Left kidney (tissue), 8 donors: ENCODE measurements at places on chromosomes 16 and 17.

DNA sequence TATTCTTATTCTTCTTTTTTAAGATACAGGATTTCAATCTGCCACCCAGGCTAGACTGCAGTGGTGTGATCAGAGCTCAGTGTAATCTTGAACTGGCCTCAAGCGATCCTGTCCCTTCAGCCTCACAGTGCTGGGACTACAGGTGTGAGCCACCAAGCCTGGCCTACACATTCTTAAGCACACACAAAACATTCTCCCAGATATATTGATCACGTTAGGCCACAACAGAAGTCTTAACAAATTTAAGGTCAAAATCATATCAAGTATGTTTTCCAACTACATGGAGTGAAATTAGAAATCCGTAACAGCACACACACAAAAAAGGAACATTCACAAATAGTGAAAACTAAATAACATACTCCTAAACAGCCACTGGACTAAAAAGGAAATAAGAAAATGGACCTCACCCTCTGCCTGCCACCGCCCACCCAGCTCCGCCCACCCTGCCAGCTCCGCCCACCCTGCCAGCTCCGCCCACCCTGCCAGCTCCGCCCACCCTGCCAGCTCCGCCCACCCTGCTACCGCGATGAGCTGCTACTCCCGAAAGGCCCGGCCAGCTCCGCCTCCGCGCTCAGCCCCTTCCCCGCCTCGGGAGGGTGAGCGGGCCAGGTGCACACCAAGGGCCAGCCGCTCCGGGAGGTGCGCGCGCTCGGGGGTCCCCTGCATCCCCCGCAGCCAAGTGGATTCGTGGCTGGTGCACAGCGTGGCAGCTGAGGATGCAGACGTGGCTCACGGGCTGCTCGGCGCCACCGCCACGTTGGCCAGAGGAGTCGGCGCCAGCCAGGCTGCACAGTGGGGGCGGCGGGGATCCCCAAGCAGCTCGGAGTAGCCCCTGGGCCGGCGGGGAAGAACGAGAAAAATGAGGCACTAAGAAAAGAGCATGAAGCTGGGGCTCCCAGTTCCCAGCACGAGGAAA is 41.2 kb downstream of the C16orf87 start:
- peak; percentile 42 for DNase-seq

GRCh38 chr16:88194397-88195268 is 188.1 kb upstream of the ZNF469 start:
- no peak for DNase-seq

DNA sequence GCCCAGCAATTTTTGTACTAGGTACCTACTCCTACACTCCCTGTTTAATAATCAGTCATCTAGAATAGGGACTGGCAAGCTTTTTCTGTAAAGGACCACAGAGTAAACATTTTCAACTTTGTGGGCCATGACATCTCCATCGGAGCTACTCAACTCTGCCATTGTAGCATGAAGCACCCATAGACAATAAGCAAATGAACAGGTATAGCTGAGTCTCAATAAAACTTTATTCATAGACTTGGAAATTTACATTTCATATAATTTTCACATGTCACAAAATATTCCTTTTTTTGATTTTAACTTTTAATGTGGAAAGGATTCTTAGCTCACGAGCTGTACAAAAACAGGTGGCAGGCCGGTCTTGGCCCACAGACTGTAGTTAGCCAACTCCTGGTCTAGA is 345.8 kb downstream of the SOX9 start:
- no peak for DNase-seq

DNA sequence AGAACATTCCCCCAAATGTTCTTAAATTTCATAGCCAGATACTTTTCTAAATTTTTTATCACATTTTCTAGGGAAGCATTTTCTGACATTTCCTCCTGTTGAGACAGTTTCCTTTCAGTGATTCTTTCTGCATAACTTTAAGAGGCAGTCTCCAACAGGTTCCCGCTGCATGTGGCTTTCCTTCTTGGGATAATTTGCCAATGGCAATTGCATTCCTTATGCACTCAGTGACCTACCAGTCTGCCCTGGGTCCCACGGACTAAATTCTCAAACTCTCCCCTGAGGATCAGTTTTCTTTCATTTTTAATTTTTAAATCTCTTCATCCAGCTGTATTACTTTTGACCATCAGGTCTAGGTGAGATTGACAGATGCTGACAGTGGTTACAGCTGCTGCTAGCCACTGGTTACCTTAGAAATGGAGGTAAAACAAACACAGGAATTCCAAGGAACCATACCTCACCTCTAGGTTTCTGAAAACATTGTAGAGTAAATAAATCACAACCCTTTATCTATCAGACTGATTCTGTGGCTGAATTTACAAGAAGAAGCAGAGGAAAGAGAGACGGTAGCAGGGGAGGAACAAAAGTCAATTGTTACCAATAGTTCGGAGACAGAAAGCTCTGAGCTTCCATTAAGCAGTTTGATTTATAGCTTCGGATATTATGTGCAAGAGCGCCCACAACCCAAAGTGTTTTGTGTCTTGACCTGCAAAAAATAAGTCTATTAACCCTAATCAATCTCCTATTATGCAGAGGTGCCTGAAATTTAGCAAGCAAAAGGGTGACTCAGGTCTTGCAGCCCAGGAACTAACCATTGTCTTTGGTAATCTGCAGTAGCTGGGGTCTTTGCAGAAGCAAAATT is 216.0 kb downstream of the PMP22 start:
- no peak for DNase-seq

DNA sequence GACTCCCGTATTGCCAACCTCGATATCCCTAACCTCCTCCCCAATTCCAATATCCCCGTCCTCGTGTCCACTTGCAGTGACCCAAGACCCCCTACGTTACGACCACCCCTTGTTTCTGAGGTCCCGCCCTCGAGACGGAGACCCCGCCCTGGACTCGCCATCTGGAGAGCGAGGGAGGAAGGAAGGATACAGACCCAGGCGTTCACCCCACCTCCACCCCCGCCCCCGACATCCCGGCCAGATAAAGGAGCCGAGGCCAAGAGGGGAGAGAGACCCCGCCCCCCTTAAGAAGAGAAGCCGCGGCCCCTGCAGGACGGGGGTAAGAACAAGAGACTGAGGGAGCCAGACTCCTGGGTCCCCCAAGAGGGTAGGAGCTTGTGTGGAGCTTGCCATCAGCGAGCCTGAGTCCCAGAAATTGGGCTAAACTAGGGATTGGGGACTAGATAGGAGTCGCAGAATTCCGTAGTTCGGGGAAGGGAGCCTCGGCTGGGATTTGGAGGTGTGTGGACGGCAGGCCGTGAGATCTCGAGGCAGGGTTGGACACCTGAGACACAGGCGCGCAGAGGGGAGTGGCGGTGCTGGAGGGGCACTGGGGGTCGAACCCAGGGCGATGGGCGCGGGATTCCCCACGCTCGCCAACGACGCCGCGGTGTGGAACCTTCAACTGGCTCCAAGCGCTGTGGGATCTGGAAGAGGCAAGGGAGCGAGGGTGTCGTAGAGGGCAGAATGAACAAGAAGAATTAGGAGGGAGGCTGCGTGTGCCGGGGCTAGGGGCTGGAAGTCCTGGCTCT is at the start of gene BCL6B:
BCL6B (plus strand) TSS at position 270 of the 791 bp plus-strand sequence. CDS start 622 bp downstream, outside the sequence.
- DNase-seq = no peak

GRCh38 chr17:47013341-47013740 is 34.3 kb upstream of the RPRML start:
- no peak for DNase-seq

DNA sequence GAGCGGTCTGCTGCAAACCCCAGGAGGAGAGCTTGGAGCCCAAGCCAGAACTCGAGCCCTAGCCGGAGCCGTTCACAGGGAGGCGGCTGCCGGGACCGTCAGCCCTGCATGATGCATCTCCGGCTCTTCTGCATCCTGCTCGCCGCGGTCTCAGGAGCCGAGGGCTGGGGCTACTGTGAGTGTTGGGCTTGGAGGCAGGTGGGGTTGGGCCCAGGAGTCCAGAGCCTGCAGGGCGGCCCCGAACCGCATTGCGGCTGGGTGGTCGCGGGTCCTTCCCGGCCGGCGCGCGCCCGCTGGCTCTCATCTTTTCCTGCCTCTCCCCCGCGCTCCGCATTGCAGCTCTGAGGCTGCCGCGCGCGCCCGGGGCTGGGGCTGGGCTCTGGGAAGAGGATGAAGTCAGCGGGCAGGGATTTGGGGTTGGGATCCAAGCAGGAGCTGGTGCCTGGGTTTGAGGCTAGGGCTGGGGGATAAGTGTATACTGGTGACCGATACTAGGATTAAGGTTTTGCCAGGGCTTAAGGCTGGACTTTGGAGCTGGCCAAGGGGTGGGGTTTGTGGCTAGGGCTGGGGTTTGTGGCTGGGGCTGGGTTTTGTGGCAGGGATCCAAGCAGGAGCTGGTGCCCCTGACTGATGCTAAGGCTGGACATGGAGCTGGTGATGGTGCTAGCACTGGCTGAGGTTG is 532 bp downstream of the CNTNAP1 start:
- no peak for DNase-seq

DNA sequence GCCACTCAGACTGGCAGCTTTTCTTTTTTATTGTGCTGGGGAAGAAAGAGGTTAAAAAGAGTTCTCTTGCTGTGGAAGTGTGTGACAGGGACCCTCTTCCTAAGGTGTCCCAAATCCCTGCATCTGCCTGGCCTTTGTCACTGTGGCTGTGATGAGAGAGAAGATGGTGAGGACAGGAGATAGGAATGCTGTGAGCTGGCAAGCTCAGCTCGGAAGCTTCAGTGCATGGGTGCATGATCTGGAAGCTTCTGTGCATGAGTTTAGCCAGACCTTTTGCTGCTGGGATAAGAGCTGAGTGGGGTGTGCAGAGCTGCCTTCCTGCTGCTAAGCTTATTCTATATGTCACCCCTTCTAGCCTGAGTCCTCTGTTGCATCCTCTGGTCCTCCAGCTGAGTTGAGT is 103.3 kb upstream of the CACNG3 start:
- DNase-seq = no peak

- DNase-seq = no peak
These were observed 41.6 kb downstream of the SHISA6 start for GRCh38 chr17:11282586-11282985.

GRCh38 chr17:75720656-75721462 is at the start of gene ITGB4:
Gene ITGB4, plus strand, starts transcription at chr17:75721459. Its CDS starts 3,245 bp downstream, at chr17:75724704.
- peak; percentile 38 for DNase-seq

GRCh38 chr17:34663714-34664113 is 84.3 kb downstream of the TMEM132E start:
- DNase-seq = no peak

GRCh38 chr16:17412221-17412620 is 58.5 kb downstream of the XYLT1 start:
- DNase-seq = no peak

DNA sequence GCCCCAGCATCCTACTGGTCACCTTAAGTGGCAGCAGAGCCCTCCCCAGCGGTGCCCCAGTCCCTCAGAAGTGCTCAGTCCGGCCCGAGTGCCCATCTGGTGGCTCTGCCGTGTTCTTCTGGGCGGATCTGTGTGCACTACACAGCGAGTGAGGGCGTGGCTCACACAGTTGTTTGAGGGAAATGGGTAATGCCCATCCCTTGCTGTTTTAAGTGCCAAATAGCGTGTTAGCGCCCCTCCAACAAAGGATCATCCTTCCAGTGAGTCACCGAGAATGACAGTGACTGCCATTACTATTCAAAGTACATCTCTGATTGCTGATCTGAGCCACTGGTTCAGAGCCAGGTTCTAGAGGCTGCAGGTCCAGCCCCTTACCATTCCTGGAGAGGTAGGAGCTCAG is 152.0 kb downstream of the LGALS9B start:
- DNase-seq = no peak

DNA sequence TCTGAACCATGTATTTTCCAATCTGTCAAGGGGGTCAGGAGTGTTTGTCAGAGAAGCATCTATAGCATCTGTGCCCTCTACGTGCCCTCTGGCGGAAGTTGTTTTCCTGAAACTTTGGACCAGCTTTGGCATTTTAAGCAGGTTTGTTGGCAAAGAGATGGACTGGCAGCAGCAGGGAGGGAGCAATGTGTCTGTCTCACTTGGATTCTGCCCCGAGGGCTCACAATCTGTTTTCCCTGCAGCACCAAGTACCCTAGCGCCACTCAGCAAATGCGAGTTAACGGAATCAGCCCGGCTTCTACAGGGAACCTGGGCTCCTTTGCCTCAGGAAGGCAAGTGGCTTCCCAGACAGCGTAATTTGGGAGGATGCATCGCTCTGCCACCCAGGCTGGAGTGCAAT is 17.4 kb downstream of the DUSP14 start:
- DNase-seq = no peak

GRCh38 chr17:75468291-75468754 is 11.9 kb downstream of the TMEM94 start:
- DNase-seq = no peak

DNA sequence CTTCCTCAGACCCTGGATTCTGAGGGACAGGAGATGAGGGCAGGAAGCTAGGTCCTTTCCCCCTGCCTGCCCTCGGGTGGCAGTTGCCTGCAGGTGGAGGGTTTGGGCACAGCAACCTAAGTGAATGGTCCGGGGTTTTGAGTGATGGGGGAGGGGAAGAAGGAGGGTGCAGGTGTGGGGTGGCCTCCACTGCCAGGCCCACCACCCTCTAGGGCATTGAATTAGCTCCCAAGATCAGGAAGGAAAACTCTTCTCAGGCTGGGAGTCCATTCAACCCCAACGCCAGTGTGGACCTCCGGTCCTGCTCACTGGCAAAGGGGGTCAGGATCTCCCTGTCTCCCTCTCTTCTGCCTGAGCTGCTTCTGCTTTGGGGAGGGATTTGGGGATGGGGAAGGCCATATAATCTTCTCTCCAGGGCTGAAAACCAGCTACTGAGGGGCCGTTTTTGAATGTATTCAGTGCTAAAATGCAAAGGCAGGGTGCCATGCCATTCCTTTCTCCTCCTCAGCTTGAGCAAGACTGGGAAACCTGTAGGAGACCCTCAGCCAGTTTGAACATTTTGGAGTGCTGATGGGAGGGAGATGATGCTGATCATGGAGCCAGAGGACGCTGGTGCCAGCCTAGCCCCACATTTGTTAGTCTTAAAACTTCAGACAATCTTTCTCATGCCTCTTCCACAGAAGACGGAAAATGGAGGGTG is 18.8 kb downstream of the GRB7 start:
- no peak for DNase-seq

- no peak for DNase-seq
These were observed 44.3 kb upstream of the CPNE2 start for GRCh38 chr16:57048095-57048494.

- no peak for DNase-seq
These were observed 14.7 kb downstream of the TXNDC11 start for GRCh38 chr16:11727796-11728543.

- no peak for DNase-seq
These were observed 372.3 kb upstream of the MON1B start for GRCh38 chr16:76818606-76819181.

- no peak for DNase-seq
These were observed 28.4 kb upstream of the TANC2 start for GRCh38 chr17:62937606-62938005.

DNA sequence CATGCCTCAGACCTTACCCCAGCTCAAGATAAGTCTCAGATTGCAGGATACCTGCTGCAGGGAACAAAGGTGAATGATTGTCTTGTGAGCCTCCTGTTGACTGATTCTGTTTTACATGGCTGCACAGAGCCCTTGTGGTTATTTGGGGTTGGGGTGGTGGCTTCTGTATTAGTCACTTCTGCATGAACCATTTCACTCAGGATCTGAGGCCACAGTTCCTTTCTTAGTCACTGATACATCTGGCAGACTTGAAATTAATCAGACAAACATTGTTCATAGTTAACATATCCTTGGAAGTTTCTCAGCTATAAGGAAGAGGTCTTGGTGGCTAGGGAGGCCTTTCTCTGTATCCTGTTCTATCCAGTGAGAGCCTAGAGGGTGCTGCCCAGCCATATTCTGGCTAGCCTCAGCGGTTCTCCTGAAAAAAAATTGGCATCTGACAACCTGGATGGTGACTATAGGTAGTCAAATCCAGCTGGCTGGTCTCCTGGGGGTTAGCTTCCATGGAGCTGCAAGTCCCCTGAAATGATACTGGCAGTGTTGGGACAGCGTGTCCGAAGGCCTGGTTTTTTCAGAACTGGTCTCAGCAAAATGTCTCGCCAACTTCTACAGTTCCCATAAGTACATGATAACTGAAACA is 8.4 kb upstream of the PLK1 start:
- no peak for DNase-seq
